ENCODE measurements at places on chromosomes 3 and 15.
A peak's percentile ranks its signal among the peaks of the same experiment; 100 is the strongest.

- DNase-seq, result no peak
Observed at GRCh38 chr15:28984421-28985315, 98.9 kb downstream of the APBA2 start.

DNA sequence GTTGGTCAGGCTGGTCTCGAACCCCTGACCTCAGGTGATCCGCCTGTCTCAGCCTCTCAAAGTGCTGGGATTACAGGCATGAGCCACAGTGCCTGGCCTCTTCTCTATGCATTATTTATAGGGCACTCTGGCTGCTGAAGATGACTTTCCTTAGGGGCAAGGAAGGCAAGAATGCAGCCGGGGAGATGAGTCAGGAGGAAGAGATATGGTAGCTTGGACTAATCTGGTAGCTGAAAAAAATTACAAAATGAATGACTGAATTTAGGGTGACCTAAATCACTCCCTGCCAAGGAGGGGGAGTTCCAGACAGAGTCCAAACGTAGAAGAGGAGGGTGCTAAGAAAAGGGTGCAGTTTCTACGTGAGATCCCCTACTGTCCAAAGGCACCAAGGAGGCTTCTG, 14.2 kb downstream of the RHCG start:
- no peak for DNase-seq

- no peak for DNase-seq
Observed at GRCh38 chr3:29345516-29346300, 64.8 kb downstream of the RBMS3 start.

- DNase-seq, result no peak
Observed at GRCh38 chr15:49036650-49037545, 9.3 kb downstream of the SECISBP2L start.

GRCh38 chr3:113097960-113098447, 107.2 kb downstream of the GTPBP8 start:
- no peak for DNase-seq

DNA sequence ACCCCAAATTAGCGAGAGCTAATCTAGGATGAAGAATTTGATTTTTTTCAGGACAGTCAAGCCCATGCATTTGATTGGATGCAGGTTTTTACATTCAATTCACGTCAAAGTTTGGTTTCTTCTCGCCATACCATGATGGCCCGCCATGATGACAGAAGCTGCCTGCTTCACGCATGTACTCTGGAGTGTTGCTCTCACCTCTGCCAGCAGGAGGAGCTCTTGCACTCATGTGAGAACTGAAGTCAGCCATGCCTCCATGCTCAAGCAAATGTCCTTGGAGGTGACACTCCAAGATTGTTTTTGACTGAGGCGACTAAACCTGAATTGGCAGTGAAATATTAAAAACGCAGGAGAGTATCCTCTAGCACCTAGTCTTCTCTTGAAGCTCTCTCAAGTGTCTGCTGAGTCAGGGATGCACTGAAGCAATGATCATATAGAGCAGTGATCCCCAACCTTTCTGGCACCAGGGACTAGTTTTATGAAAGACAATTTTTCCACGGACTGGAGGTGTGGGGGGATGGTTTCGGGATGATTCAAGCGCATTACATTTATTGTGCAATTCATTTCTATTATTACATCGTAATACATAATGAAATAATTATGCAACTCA, 120.9 kb downstream of the SAMMSON start:
- peak; percentile 11 for DNase-seq

GRCh38 chr3:11195721-11196332, 41.5 kb downstream of the HRH1 start:
- no peak for DNase-seq

- no peak for DNase-seq
Observed at GRCh38 chr15:100256101-100256969, 85.4 kb downstream of the ADAMTS17 start.

DNA sequence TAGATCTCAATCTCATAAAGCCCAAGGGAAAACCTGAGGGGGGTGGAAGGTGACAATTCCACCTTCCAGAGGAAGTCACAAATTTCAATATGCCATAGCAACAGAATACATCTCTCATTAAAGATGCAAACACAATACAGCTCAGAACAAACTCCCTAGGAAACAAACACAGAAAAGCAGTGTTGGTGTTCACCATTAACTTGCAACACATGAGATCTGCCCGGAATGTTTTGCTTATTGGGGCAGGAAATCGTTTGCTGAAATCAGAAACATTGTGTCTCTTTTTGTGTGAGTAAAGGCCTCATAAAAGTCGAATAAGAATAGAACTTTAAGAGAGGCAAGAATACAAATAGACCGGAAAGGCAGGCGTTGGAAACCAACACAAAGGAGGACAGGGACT, 5.8 kb upstream of the RYR3 start:
- no peak for DNase-seq

GRCh38 chr3:47899495-47900108, 96.7 kb downstream of the DHX30 start:
- DNase-seq, result no peak

GRCh38 chr3:53218131-53218530, 37.7 kb downstream of the TKT start:
- no peak for DNase-seq

GRCh38 chr15:36617529-36618196, 38.2 kb downstream of the CDIN1 start:
- DNase-seq, result no peak

DNA sequence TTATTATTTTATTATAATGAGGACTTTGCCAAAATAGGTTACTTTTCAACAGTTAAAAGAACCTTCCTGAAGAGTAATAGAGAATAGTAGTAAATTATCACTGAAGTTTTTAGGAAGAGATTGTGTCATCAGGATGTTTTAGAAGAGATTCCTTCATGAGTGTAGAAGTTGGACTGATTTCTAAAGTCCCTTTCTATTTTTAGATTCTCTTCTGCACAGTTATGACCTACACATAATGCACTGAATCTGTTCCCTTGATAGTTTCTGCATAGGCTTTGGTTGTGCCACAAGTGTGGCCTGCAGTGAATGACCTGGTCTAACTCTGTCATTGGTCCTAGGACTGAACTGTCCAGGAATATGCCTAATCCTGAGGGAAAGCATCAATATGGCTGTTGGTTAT, 23.9 kb downstream of the SLC35A5 start:
- DNase-seq, result no peak

- DNase-seq, result no peak
Observed at GRCh38 chr3:171198781-171199472, 172.4 kb upstream of the SLC2A2 start.

GRCh38 chr15:91908391-91908790, 54.9 kb downstream of the SLCO3A1 start:
- DNase-seq, result no peak

DNA sequence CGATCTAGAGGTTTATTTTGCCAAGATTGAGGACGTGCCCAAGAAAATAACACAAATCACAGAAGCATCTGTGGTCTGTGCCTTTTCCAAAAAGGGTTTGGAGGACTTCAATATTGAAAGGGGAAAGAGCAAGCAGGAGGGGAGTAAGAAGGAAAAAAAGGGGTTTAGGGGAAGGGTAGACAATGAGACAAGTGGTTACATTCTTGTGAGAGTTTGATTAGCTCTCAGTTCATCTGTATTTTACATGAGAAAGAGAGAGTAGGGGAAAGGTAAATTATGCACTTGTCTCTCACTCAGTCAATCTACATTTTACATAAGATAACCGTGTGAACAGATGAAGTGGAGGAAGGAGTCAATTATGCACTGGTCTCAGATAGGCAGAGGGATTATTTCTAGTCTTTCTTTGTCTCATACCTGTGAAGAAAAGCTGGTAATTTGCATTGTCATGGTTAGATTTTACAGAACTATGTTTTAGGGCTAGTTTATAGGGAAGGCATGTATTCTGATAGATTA, 931.3 kb downstream of the CADM2 start:
- no peak for DNase-seq

GRCh38 chr15:80590761-80591355, 104.3 kb upstream of the ABHD17C start:
- no peak for DNase-seq

All from activated CD4-positive, alpha-beta T cell treated with anti-CD3 and anti-CD28 coated beads for 1 hour (primary cell).